Left renal pelvis (tissue), 4 donors: ENCODE measurements at places on chromosomes 12 and 14.

GRCh38 chr12:93838193-93838592 lies 161.0 kb downstream of the CRADD start:
- no peak for DNase-seq

DNA sequence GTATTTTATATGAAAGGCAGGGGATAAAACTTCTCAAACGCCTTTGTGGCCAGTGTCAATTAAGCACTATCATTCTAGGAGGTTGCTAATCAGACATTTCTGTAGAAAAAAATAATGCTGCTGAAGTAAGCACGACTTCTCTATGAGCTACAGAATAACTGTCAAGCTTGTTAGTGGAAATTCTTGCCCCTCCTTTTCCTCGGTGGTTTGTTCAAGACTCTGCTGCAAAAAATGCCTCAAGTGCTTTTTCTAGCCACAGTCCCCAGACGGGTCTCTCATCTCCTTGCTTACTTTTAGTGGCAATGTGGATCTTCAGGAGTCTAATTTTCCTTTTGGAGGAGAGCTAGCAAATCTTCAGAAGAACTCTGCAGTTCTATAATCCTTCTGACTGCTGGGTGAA lies 452.0 kb downstream of the FUT8 start:
- DNase-seq = no peak

- no peak for DNase-seq
These were observed 19.7 kb downstream of the ASPG start for GRCh38 chr14:104105071-104105821.

DNA sequence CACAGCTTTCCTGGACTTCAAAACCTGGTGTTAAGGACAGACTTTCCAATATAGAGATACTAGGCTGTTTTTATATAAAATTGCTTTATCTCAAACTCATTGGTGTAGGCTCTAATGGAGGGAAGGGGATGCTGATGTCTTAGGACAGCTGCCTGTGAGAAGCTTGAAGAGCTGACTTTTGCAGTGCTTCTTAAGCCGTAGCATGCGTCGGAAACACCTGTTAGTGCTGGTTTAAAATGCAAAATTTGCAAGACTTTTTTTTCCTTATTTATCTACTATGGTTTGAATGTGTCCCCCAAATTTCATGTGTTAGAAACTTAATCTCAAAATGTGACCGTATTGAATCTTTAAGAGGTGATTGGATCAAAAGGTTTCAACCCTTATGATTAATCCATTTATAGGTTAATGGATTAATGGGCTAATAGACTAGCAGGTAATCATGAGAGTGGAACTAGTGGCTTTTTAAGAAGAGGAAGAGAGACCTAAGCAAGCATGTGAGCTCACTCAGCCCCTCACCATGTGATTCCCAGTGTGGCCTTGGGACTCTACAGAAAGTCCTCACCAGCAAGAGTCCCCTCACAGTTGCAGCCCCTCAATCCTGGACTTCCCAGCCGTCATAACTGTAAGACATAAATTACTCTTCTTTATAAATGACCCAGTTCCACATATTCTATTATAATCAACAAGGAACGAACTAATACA lies 60.9 kb upstream of the FUT8 start:
- no peak for DNase-seq

DNA sequence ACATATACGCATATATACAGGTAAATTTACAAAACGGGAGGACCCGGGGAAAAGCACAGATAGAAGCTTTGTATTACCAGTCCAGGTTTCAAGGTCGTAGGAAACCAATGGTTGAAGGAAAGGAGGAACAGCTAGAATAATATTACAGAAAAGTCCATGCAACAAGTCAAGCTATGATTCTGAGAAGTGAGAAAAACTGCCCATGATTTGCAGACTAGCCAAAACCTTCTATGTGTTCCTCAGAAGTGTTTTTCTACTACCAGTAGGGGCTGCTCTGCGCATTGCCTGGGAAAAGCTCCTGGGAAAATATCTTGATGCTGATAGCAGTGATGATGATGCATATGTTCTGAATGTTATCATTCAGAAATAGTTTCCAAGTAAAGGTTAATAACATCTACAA lies 2.2 kb downstream of the PDZRN4 start:
- no peak for DNase-seq

DNA sequence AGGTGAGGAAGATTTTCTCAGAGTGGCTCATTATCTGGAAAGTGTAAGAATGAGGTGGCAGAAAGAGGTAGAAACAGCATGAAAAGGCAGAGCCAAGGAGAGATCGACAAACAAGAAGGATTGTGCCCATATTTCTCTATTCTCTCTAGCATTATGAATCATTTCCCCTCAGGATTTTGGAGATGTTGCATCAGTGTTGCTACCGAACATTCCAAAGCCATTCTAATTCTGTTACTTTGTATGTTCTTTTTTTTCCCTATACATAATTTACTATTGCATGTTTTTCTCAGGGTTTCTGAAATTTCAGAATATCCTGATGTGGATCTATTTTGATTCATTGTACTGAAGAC lies 61.4 kb downstream of the KICS2 start:
- no peak for DNase-seq

DNA sequence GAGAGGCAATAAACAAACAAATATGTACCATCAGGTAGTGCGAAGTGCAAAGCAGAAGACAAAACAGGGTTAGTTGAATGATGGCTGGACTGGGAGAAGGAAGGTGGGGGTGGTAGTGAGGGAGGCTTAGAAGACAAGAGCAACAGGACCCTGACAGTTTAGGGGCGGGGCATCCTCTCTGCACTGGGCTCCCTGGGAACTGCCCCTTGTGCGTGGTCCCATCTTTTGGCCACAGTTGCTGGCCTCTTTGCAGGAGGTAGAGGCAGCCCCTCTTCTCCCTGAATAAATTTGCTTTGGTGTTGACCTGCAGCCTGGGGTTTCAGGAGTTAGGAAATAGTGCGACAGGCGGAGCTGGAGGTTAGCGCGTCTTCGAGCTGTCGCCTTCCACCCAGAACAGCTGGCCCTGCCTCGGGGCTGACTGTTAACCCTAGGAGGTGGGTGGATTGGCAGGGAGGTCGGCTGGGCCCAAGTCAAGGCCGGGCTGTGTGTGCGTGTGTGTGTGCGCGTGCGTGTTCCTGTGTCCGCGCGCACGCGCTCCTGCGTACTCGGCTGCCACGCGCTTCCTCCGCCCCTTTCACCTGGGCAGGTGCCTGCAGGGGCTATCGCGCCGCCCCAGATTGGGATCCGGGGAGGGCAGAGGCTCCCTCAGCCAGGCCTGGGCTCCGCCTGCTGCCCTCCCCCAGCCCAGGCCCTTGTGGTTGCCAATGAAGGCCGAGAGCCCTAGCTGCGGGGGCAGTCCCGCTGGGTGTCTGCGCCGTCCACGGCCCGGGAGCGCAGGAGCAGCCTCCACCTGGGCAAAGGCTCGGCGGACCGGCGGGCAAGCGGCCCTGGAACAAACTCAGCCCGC lies 180.8 kb downstream of the ADCK1 start:
- no peak for DNase-seq

GRCh38 chr12:88207921-88208620 lies 66.0 kb downstream of the TMTC3 start:
- no peak for DNase-seq

DNA sequence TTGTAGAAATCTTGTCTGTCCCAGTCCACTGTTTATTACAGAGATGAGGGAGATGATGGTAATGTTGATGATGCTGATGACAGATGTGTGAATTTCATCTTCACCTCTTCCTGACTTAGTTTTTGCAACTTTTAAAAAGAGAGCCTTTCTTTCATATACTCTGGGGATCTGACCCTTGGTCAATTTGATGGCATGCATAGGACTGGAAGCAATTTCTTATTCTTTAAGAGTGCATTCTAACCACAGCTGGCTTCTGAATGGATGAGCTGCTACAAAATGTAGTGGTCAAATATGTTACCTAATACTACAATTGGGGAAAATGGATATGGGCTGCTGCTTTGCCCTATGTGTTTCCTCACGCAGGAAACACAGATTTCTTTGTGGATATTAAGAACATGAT lies 80.8 kb downstream of the MYRFL start:
- no peak for DNase-seq

- DNase-seq = no peak
These were observed 373.9 kb downstream of the ALG10 start for GRCh38 chr12:34396006-34396860.

- DNase-seq = no peak
These were observed 1275.7 kb upstream of the FLRT2 start for GRCh38 chr14:84254290-84254689.

DNA sequence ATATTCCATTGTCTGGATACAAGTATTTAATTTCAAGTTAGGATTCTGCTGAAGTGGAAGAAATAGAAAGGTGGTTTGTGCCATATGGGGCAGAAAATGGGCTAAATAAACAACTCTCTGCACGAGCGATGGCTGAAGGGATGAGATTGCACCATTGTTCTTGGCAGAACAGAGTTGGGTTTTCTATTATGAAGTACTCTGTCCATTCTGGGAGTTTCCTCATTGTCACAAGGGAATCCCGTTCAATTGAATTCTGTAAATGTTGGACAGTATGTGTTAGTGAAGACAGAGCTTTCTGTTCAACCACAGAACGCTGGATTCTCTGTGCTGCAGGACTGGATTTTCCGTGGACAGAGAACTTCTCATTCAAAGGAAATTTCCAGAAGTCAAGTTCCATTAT lies 345.5 kb upstream of the PRICKLE1 start:
- no peak for DNase-seq

DNA sequence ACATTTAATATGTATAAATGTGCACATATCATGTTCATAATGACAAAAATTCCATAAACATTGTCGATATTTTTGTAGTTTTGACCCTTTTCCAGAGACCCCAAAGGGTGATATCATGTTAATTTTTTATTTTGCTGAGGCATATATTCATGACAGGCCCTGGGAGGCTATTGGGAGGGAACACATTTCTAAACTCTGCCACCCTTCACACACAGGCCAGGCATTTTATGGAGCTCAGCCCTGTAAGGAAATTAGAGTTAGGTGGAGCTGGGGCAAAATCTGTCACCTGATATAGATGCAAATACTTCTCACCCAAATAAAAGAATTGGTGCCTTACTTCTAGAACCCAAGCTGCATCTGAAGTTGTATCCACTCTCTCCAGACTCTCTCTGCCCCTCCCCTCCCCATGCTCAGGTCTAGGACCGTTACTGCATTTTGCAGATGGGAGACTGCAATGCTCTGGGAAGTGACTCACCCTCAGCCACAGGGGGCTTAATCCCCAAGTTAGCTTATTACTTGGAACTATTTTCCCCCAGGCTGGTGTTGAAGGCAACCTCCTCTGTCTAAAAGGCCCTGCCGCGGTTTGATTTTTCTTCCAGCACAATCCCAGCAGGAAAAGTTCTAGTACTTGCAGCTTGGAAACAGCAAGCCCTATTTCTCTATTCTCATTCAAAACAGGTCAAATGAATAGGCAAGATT lies 238.9 kb downstream of the EMP1 start:
- DNase-seq = no peak
